ENCODE measurements at places on chromosomes 6 and 20.

GRCh38 chr20:17969884-17970409, 1.1 kb downstream of the MGME1 start:
- no peak for DNase-seq

- DNase-seq = no peak
These were observed 828 bp downstream of the HCK start for GRCh38 chr20:32052778-32053362.

DNA sequence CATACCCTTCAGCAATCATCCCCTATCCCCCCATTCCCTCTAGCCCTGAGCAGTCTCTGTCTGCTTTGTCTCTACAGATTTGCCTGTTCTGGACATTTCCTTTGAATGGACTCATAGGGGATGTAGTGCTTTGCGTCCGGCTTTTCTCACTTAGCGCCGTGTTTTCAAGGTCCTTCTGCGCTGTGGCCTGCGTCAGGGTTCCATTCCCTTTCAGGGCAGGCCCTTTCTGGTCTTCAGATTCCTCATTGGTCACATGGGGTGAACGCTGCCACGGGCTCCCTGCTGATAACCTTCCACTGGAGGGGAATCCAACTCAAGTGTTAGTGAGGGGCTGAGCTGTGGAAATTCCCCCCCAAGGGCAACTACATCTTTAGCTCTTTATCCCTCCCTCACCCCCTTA, 36.4 kb upstream of the APCDD1L start:
- no peak for DNase-seq

GRCh38 chr6:3738381-3739131, 13.0 kb downstream of the PXDC1 start:
- DNase-seq = no peak

GRCh38 chr6:4480788-4481735, 295.1 kb upstream of the CDYL start:
- DNase-seq = no peak

- no peak for DNase-seq
These were observed 10.9 kb downstream of the BANF2 start for GRCh38 chr20:17710379-17711266.

GRCh38 chr6:137871831-137872454, 4.9 kb downstream of the TNFAIP3 start:
- no peak for DNase-seq

DNA sequence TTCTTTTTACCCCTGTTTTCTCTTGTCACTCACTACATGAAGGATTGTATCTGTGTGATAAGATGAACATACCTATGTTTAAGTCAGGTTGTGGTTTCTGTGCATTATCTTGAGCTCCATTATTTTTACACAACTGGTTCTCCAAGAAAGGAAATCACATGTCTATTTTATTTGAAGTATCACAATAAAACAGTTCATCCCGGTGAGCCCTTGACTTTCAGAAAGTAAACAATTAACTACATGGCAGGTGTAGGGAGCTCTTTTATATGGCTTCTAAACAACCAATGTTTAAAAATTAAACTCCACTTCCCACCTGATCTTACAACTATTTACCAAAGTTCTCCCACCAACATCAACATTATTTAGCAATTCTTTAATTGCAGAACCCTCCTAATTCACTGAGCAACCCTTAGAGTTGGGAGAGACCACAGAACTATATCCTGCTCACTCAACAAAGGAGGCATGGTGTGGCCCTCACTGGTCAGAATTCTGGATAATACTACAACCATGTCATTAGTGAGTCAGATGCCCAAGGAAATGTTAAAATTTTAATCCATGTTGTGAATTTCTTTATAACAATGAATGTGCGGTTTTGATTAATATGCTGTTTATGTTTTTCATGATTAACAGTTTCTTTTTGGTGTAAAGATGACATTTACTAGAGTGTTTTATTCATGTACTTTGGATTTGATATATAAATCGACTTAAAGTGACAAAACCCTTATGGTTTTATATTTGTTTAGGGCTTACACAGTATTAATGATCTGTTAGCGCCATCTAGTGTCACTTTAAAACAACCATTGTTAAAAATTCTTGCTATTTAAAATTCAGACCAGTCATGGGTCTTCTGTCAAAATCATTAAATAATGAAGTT, 50.0 kb upstream of the SCGN start:
- no peak for DNase-seq

DNA sequence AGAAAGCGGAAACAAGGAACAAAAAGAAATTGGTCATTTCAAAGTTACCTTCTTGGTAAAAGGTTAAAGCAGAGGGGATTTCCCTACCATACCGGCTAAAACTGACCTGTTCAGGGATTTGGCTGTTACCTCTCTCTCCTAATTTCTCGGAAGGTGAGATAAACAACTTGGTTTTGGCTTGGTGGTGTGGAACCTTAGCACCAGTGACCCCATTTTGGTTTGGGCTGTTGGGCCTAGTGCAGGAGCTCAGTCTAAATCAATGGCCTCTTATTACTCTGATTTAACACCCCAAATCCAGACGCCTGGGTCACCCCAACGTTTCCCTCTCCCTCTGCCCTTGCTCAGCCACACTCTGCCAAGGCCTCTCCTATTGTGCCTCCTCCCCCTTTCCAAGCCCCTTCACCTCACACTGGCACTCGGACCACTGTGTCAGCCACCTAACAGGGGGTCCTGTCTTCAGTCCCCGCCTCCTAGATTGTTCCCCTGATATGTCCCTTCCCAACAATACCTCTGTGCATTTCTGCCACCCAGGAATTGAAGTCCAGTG, 8.3 kb downstream of the NCR2 start:
- DNase-seq = no peak

DNA sequence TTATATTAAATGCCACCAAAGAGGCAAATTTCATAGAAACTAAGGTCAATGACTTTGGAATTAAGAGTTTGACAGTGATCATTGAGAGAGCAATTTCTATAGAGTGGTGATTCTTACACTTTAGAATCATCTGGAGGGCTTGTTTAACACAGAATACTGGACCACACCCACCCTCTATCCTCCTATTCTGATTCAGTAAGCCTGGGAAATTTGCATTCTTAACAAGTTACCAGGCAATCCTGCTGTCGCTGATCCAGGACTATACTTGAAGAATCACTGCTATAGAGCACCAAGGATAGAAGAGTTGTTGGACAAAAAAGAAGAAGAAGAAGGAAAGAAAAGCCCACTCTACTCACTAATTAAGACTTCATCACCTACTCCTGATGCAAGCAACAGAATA, 21.3 kb upstream of the TBX18 start:
- DNase-seq = no peak

- DNase-seq = no peak
These were observed 257.1 kb upstream of the ZFP64 start for GRCh38 chr20:52448513-52449232.

DNA sequence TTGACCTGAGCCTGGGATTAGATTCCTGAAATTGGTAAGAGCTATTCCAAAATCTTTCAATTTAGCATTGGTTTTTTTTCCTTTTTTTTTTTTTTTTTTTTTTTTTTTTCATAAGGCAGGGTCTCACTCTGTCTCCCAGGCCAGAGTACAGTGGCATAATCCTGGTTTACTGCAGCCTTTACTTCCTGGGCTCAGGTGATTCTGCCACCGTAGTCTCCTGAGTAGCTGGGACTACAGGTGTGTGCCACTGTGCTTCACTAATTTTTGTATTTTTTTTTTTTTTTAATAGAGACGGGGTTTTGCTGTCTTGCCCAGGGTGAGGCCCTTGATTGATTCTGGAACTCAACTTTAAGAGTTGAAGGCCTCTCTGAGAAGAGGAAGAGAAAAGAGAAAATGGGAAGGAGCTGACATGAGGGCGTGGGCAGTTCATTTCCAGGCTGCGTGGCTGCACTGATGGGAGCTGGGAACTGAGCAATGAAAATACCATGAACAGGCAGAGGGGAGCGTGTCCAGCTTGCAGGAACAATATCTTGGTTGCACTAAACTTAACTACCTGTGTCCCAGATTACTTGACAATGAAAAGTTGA, 24.6 kb downstream of the KDM1B start:
- DNase-seq = peak; percentile 14

DNA sequence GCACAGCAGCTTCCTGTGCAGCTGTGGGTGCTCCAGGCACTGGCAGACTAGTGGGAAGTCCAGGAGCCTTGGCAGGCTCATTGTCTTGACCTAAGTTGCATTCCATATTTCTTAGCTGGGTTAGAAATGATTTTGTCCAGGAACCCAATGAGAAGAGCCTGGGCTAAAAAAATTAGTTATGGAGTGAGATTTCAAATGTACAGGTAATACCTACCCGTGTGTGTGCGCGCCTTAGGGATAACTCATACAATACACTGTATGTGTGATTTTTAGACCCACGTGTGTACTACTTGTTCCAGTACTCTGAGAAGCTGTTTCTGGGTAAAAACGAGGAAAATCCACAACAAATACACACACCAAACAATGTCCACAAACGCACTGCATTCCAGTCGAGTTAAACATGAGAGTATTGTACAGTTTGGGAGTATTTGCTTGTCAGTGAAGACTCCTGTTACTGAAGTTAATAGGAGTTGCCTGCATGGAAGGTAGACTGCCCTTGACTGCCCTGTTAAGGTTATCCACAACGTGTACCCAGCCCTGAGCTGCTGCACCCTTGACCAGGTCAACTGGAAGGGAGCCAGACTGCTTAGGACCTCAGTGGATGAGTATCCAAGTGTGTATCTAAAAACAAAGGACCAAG, 1.4 kb downstream of the PAQR8 start:
- peak; percentile 31 for DNase-seq

- no peak for DNase-seq
These were observed 368.7 kb upstream of the MANEA start for GRCh38 chr6:95208621-95209020.

GRCh38 chr20:9454791-9455190, 59.6 kb upstream of the LAMP5 start:
- no peak for DNase-seq

- no peak for DNase-seq
These were observed 585.3 kb upstream of the MAN1A1 start for GRCh38 chr6:119934816-119935215.

DNA sequence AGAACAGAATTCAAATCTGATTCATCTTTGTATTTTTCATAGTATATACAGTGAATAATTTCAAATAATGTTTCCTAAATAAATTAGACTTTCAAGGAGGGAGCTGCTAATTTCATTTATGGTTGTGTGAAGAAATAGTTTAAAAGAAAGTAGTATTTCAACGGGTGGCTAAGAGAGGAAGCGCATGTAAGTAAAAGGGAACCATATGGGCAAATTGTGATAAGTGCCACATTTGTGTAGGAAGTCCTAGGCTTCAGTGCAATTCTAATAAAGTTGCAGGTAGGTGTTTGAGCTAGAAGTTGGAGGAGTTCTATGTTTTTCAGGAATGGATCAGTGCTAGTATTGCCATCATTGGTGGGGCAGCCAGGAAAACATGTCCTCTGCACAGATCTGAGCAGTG, 178.8 kb upstream of the PRDM1 start:
- no peak for DNase-seq

DNA sequence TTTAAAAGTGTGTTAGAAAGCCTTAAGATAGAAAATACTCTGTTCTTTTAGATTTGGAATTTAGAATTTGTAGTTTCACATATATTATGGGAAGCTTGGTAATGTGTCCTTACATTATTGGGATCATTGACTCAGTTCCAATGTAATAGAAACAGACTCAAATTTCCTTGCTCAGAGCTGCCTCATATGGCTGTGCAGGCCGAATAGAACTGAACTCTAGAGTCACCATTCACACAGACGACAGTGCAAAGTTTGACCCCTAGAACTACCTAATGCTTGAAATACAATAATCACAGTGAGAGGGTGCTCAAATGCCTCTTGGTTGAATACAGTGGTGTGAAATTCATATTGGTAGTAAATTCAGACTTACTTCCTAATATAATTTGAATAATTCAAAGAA, 482.7 kb upstream of the CITED2 start:
- DNase-seq = no peak

- no peak for DNase-seq
These were observed 20.0 kb downstream of the MOCS1 start for GRCh38 chr6:39914239-39914638.

DNA sequence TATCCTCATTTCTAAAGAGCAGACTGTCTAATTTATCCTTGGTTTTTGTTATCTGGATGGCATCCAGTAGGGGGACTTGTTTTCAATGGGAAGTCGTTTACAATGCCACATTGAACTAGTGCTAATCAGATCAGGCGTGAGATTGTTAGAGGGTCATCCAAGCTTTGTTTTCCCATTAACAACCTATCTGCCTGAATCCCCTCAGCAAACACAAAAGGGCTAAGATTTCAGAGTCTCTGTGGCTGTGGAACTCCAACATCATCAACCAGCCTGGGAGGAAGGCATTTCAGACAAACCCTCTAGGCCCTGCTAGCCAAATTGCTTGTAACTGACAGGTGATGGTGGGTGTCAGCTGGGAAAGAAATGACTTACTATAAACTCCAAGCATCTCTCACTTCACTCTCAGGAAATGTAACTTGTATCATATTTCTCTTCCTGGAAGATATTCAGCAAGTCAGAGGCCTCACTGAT, 47.7 kb downstream of the COL19A1 start:
- no peak for DNase-seq

- DNase-seq = no peak
These were observed 802.1 kb upstream of the FLRT3 start for GRCh38 chr20:15139522-15139921.

DNA sequence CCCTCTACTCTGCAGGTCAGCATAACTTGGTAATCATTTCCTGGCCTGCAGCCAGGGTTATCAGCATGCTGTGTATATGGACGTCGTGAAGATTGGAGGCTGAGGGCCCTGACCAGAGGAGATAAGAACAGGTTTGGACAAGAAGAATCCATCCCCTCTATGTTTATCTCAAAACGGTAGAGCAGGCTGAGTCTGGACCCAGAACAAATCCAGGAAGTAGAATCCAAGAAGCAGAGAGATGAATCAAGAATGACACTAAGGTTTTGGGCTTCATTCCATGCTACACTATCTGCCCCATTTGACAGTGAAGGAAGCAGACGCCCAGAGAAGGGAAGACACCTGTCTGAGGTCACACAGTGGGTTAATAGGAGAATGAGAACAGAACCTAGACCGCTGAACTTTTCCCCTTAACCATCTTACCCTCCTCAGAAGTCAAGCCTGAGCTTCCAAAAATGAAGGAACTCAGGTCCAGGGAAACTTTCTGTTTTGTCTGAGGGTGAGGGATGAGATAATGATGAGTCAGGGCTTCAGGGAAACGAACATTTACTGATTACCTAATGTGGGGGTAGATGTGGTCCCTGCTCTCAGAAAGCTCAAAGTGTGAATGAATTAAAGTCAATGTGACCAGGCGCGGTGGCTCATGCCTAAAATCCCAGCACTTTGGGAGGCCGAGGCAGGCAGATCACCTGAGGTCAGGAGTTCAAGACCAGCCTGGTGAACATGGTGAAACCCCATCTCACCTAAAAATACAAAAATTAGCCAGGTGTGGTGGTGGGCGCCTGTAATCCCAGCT, 9.4 kb upstream of the COMMD7 start:
- no peak for DNase-seq

DNA sequence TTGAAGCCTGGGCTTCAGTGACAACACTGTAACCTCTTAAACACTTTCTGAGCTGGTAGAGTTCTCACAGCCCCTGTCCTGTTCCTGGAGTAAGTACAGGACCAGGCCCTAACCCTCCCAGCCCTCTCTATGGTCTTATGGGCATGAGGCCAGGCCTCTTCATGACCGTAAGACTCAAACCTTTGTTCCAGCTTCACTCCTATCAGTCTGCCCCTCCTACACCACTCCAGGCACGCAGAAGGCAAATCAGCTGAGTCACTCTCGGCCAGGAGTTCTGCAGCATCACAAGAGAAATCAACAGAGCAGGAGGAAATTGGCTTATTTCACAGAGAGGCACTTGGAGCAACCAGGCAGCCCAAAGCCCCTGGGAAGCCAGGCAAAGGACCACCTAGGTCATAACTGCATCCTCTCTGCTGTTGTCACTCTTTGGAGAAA, 25.3 kb upstream of the CHD6 start:
- DNase-seq = peak; percentile 6

GRCh38 chr6:169324656-169325459, 71.2 kb upstream of the THBS2 start:
- no peak for DNase-seq
